ENCODE measurements at places on chromosomes 7 and 10. TPM values are rescaled to one million over a fixed set of nuclear protein-coding genes. Genes with fewer than 3 reads are reported as not detected.

NEURL1 gene
- total RNA-seq, result 0.05 TPM

TBX20 gene
- total RNA-seq, result not detected

- DNase-seq, result peak; percentile 33
These were observed 253.7 kb upstream of the SORCS1 start for GRCh38 chr10:107418085-107418806.

- no peak for DNase-seq
These were observed 165.8 kb upstream of the DGKB start for GRCh38 chr7:15068324-15068723.

GRCh38 chr7:130890176-130891020 lies 156.4 kb upstream of the KLF14 start:
- no peak for DNase-seq

Data from GM12878 (cell line).